ENCODE measurements at places on chromosomes 1 and 21. TPM values are rescaled to one million over a fixed set of nuclear protein-coding genes. Genes with fewer than 3 reads are reported as not detected.

Gene CLEC20A
- not detected for total RNA-seq

Gene NTMT2
- 5.3 TPM for total RNA-seq

Gene FAM163A
- total RNA-seq = 0.65 TPM

Gene NHLH2
- total RNA-seq = not detected

Data from Right ventricle myocardium inferior (tissue), 1 donor.